Activated naive CD4-positive, alpha-beta T cell treated with Interleukin-2 at 50 U/mL for 16 hours (primary cell): ENCODE measurements at places on chromosomes 3 and 15.

DNA sequence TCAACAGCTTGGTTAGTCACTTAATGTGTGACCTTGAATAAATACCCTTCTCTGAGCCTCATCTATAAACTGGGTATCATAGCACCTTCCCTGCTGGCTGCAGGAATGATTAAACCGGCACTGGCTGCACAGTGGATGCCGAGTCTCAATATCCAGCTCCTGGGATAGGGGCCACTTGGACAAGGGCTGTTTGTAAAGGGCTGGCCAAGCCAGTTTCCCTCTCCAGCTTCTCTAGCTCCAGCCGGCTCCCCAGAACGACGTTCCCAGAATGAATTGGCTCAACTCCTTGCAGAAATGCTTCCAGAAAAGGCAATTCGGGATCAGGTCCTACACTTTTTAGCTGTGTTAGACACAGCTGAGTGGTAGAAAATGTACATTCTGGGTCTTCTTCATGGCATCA, 58.8 kb downstream of the LSM3 start:
- no peak for DNase-seq

GRCh38 chr3:38604246-38604645, 45.2 kb downstream of the SCN5A start:
- no peak for DNase-seq

DNA sequence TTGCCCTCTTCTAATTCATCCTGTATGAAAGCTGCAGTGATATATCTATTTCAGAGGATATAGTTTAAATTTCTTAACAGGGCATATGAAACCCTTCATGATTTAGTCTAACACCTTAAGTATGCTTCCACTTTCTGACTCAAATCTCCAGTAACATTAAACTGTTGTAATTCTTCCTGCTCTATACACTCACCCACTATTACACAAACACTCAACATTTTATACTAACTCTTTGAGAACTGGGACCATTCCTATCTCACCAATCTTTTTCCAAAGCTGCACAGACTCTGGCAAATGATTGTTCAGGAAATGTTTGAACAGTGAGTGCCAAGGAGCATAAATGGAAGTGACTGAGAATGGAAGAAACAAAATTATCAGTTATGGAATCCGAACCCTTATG, 560.4 kb upstream of the DPPA4 start:
- DNase-seq: no peak

DNA sequence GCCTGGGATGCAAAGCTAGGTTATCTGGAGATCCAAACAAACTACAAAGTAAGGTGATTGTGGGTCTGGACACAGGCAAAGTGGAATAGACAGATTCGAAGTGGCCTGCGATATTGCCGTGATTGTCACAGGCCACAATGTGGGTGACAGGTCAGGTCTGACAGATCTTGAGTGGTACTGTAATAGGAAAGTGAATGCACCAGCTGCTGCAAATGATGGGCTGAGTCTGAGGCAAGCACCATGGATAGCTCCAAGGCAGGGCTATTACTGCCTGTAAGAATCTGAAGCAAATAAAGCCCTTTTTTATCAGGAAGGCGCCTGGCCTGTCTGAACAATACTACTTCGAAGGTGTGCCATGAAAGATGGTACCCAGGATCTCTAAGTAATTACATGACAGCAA, 10.0 kb downstream of the ARMC8 start:
- no peak for DNase-seq

GRCh38 chr3:11392014-11392859, 120.0 kb downstream of the ATG7 start:
- no peak for DNase-seq

DNA sequence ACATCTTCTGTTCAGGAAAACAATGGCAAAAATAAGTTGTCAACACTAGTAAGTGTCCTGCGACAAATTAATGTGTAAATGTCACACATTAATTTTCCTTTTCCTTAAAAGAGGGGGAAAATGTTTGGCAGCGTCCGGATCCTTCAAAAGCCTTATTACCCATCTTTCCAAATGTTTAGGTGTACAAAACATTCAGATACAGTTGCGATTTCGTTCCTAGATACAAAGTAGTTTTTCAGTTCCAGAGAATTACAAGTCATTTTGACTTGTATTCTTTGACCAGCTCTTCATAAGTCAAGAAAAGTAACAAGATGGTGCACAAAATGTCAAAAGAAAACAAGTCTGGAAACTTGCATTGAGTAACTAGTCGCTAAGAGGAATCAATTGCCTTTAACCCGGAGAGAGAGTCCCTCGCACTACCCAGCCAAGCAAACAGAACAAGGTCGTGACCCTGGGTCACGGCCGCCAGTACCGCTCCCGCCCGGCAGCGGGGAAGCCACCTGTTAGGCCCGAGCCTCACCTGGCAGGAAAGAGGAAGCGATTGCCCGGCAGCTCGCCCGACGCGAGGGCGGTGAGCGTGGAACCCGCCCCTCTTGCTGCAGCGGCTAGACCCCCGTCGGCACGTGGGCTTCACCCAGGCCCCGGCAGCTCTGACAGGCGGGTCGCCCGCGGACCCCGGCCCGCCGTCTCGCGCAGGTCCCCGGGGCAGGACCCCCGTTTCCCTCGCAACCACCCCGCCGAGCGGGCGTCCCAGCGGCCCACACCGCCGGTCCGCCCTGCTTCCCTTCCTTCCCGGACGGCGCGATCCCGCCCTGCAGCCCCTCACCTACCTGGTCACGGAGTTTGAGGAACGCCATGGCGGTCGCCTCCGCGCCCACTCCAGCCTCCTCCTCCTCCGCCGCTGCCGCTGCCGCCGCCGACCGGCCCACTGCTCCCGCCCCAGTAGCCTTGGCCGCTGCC, 61.0 kb upstream of the ANKRD28 start:
- DNase-seq: peak; percentile 63

- no peak for DNase-seq
These were observed 196.8 kb downstream of the GOLGA6L6 start for GRCh38 chr15:20344601-20345400.

- peak; percentile 52 for DNase-seq
These were observed 849 bp upstream of the HDAC11 start for GRCh38 chr3:13479332-13479581.

GRCh38 chr15:78195735-78196201, 38.6 kb downstream of the ACSBG1 start:
- DNase-seq: peak; percentile 41

DNA sequence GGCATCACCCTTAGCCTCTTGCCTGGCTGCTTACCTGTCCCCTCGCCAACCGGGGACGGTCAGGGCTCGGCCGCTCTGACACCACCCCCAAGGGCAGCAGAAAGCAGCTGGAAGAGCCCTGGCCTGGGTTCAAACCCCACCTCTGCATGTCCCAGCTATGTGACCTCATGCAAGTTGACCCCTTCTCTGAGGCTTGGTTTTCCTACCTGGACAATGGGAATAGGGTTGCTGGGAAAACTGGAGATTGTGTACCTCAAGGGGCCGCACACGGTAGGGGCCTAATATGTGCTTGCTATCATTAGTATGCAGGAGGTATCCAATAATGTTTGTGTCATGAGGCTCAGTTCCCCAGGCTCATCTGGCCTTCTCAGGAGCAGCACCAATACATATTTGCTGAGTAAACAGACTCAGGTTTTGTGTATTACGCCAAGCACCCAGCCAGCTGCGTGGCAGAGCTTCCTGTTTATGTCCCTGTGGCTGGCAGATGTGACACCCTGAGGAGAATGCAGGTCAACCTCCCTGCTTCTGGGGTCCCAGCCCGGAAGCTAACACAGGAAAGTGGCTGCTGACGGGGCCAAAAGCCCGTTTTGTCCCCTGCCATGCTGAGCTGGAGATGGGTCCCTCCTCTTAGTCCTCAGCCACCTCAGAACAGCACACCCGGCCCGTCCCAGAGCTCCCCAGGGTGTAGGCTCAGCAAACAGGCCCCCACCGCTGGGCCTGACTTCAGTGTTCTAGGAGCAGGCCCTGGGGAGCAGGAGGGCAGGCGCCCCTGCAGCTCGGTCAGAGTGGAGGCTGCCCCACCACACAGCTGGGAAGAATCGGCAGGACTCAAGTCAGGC, 29.7 kb downstream of the PLXND1 start:
- peak; percentile 45 for DNase-seq

- DNase-seq: no peak
These were observed 476.6 kb upstream of the ROBO1 start for GRCh38 chr3:80244390-80244789.

DNA sequence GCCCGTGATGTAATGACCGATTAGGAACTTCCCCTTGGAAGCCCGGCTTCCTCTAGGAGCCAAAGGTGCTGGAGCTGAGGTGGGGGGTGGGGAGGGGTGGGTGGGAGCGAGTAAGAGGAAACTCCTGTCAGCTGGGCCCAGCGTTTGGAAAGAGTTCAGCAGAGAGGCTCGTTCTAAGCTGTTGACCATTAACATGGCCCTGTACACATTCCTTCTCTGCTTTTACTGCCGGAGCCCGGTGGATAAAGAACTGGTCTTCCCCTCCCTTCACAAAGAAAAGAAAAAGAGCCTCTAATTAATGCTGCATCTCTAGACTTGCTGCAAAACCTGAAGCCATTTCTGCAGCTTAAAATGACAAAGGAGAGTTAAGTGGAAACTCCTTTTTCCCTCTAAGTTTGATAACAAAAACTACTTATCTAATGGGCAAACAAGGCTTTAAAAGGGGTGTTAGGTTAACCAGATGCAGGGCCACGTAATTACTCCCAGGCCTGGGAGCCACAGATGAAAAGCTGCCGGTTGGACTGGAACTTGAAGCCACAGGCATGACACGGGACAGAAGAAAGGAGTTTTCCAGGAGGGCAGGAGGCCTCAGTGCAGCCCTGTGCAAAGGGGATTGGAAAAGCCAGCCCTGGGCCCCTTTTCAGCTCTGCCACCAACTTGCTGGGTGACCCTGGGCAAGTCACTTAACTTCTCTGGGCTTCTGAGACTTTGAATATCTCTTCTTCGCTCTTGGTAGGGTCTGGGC, 71.3 kb downstream of the SMAD6 start:
- no peak for DNase-seq

DNA sequence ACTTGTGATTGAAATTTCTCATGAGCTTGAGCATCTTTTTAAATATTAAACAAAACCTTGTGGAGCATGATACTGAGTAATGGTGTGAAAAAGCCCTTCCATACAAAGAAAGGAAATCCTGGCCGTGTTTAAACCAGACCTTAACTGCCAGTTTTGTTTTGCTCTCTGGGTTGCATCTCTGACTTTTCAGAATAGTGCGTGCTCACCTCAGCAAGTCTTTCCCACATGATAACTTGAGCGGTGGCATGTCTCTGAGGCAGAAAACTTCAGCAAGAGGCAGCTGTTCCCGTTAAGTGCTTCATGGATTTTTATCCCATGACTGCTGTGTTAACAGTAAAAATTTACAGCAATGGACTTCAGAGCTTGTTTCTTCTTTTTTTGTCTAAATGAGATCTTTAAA, 393.3 kb downstream of the FEZF2 start:
- DNase-seq: no peak

DNA sequence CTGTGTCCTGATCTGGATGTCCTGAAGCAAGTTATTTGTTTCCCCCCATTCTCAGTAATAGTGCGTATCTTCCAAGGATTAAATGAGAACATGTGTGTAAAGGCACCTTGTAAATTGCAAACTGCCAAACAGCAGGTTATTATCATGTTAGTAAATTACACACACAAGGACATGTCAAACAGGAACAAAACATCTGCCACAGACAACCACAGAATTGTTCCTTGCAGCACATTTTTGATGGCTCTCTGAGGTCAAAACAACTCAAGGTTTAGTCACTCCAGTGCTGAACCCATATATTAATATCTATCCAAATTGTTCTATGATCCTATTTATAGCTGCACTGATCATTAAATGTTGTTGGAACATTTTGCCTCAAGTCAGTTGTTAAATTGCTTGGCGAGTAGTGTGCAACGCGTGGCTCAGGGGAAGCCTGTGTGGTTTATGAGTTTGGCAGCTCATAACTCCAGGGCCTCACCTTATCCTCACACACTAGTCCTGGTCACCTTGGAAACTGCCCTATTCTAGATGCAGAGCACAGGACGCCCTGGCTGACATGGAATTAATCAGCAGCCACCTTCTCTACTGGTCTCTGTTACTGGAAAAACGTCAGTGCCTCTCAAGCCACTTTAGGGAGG, 46.3 kb upstream of the CDV3 start:
- no peak for DNase-seq

GRCh38 chr15:85956532-85957275, 123.0 kb upstream of the AGBL1 start:
- no peak for DNase-seq

GRCh38 chr3:113158171-113158570, 53.2 kb upstream of the BOC start:
- no peak for DNase-seq

- DNase-seq: no peak
These were observed 231.0 kb downstream of the ZMAT3 start for GRCh38 chr3:178840586-178840985.

GRCh38 chr15:43134157-43134635, 810 bp downstream of the TMEM62 start:
- peak; percentile 6 for DNase-seq

- no peak for DNase-seq
These were observed 74.6 kb upstream of the LRTM1 start for GRCh38 chr3:55002416-55002930.

GRCh38 chr3:114550165-114550564, 256.3 kb downstream of the TIGIT start:
- no peak for DNase-seq

GRCh38 chr3:12396471-12396870, 87.8 kb upstream of the TSEN2 start:
- no peak for DNase-seq

- DNase-seq: no peak
These were observed 276.5 kb upstream of the ATP11B start for GRCh38 chr3:182516597-182517336.

DNA sequence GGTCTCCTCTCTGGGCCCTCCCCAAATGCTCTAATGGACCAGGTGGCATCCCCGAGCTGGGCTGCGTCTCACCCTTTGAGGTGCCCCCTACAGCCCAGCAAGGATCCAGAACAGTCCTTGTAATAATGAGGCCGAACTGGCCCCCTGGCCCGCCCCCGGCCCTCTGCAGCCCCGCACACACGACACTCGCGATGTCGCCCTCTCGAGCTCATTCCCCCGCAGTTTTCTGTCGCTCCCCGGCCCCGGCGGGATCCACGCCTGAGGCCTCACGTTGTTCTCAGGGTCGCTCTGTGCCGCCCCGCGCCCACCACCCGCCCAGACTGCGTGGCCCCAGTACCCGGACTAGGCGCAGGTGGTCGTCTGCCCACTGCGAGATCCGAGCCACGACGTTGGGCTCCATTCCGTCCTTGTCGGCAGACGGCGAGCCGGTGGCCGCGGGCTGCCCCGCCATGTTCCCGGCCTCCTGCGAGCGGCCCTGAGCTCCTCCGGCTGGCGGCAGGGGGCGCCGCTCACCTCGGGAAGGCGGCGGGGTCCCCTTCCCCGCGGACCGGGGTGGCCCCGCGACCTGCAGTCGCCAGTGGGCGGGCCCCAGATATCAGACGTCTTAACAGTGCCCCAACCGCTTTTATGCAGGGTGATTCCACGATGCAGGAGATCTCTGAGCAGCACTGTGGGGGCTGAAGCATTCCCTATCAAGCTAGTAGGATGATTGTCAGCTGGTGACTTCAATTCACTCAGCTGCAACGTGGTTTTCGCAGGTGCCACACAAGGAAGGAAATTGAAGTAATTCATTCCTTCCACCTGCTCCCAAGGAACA, at the start of gene C3orf33:
C3orf33 (minus strand) TSS at position 477 of the 817 bp plus-strand sequence; CDS start at position 451, 26 bp downstream.
- peak; percentile 79 for DNase-seq
